ENCODE measurements at places on chromosomes 4 and X.
A peak's percentile ranks its signal among the peaks of the same experiment; 100 is the strongest.

DNA sequence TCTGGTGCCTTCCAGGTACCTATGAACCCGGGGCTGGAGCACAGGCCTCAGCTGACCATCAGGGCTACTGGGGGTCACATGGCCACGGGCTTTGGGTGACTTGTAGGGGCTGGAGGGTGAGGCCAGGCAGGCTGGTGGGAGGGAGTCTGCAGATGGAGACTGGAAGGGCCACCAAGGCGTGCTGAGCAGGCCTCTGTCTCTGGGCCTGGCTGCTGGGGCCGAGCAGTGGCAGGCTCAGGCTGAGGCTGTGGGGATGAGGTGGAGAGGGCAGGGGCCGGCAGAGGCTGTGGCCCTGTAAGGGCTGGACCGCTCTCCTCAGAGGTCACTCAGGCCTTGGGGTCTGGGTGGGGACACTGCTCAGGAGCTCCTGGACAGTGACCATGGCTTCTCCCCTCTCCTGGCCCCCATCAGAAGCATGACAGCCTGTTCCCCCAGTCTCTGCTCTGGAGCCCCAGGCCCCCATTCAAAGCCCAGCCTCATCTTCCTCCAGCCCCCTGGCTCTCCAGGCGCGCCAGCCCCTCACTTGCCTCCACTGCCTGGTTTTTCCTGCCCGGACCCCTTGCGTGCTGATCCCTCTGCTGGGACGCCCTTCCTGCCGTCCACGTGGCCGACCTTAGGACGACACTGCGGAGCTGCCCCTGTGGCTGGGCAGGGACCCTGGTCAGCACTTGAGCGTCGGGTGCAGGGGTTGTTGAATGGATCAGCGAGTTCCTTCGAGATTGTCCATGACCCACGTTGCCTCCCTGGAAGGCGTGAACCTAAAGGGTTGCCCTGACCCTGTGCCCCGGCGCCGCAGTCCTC lies 11.1 kb upstream of the NAT8L start:
- DNase-seq = no peak

DNA sequence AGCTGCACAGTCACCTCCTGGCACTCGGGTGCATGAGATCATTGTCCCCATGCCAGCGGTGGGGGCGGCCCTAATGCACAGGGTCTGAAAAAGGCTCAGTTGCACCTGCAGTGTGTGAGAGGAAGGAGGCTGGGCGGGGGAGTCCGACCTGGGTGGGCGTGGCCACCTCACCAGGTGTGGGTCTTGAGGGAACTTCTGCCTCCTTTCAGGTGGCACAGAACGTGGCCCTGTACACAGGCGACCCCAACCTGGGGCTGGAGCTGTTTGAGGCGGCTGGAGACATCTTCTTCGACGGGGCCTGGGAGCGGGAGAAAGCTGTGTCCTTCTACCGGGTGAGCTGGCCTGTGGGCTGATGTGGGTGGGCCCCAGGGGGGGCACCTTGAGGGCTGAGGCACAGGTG lies 34.3 kb upstream of the HTRA3 start:
- DNase-seq = no peak

DNA sequence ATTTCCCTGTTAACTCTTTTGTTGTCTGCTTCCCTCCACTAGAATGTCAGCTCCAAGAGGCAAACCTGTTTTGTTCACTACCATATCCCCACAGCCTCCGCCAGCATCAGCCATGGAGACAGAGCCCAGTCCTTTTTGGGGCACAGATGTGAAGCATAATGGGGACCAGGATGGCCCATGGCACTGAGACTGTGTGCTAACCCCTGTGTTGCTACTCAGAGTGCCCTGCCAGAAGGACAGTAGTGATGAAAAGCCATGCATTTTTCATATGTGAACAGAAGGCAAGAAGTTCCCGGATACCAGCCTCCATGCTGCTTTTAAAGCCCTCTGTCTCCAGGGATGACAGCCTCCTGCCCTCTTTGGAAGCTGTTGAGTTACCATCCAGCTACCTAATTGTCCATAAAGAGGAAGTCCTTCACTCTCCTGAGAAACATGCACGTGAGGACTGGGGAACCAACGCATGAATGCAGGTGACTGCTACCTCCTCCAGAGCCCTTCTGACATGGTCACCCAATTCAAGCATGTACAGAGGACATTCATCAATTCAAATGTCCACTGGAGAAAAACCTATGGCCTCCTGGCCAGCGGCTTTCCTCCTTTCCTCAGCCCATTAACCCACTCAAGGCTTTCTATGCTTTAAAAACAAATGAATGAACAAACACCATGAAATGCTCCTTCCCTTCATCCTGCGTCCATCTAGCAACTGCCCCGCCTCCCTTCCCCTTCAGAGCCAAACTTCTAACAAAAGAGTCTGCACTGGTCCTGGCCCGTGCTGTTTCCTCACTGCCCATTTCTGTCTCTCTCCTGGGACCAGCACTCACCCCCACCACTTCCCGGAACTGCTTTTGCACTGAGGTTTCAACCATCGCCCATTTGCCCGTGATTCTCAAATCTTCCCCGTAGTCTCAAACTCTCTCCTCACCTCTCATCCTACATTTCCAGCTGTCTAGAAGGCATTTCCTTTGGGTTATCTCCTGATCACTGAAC lies 18.0 kb downstream of the PNMA6F start:
- DNase-seq = no peak

- no peak for DNase-seq
Observed at GRCh38 chr4:15656038-15656470, 897 bp upstream of the FBXL5 start.

DNA sequence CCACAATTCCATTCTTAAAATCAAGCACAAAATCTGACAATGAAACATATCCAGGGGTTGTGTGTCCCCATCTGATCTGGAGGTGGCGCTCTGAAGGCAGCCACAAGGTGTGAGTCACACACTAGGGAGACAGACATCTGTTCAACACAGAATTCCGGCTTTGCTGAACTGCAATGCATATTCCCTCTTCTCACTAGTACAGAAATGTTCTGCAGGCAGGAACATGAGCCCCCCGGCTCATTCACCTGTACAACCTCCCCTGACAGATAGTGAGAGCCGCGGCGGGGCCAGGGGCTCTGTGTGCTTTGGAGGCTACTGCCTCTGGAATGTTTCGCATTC lies 41.9 kb downstream of the WDR1 start:
- no peak for DNase-seq

DNA sequence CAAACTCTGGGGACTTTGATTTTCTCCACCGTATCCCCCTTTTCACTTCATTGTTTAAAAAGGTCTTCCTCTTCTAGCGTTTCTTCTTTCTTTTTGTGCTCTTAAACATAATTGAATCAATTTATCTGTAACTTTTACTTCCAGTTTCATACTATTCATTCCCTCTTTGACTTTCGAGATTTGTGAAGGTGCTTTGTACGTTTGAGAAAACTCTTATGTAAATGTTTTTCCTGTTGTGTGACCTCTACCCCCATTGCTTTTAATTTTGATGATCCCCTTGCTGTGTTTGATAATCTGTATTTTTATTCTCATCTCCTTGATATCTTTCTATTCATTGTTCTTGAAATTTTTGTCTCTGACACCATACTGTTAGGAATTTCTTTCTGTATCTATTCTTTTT lies 4.8 kb downstream of the USP38 start:
- peak; percentile 28 for DNase-seq

DNA sequence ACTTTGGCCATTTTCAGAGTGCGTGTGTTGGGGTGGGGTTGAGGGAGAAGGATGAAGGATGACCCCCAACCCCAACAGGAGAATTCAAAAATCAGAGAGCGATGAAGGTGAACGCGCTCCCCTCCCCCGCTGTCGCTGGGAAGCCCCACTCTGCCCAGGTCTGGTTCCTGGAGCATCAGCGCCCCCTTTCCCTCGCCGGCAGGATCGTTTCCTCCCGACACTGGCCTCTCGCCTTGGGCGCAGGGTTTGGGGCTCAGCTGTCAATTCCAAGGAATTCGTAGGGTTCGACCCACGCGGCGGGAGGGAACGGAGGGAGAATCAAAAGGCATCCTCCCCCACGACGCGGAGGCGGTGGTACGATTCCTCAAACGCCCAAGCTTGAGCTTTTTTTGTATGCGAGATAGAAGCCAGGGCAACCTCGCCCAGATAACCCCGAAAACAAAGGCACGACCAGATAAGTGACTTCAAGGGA lies 1.0 kb upstream of the PDGFRA start:
- peak; percentile 58 for DNase-seq

- DNase-seq = peak; percentile 66
Observed at GRCh38 chrX:79270401-79270800, 96.7 kb downstream of the ITM2A start.

GRCh38 chrX:71664889-71665491 lies 2.4 kb upstream of the LOC101059915 start:
- no peak for DNase-seq

- DNase-seq = no peak
Observed at GRCh38 chrX:26909728-26910127, 553.4 kb downstream of the PPP4R3C start.

GRCh38 chrX:63686878-63687714 lies 97.9 kb downstream of the ARHGEF9 start:
- DNase-seq = peak; percentile 40

GRCh38 chr4:108143515-108143914 lies 25.2 kb downstream of the LEF1 start:
- no peak for DNase-seq

GRCh38 chrX:108438110-108438623 lies at the start of gene COL4A6:
TSS of gene COL4A6 (minus strand) at chrX:108438422. CDS start at chrX:108438196, 226 bp downstream.
- no peak for DNase-seq

GRCh38 chr4:99593781-99594641 lies 19.4 kb downstream of the MTTP start:
- DNase-seq = no peak

DNA sequence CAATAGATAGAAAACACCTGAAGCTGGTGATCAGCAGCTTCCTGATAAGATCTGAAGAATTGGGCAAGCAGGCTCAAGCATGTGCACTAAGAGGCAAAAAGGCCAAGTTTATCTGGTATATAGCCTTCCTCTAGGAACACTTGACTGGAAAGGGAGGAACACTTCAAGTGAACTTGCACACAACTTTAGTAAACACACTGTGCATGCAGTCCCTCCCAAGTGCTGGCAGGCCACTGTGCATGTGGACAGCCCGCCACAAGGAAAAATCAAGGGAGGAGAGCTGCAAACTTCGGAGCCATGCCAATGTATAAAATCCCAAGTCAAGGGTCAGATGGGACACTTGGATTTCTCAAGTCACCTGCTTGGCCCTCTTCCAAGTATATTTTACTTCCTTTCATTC lies 645.8 kb upstream of the NDST4 start:
- DNase-seq = no peak

GRCh38 chr4:139889264-139889663 lies 223.6 kb downstream of the MGST2 start:
- peak; percentile 35 for DNase-seq

- no peak for DNase-seq
Observed at GRCh38 chr4:499567-499966, 557 bp downstream of the PIGG start.

GRCh38 chr4:154332681-154333421 lies 158.7 kb downstream of the DCHS2 start:
- peak; percentile 19 for DNase-seq

- no peak for DNase-seq
Observed at GRCh38 chr4:76441881-76442280, 6.9 kb downstream of the SHROOM3 start.

- DNase-seq = no peak
Observed at GRCh38 chrX:129478516-129478915, 44.8 kb downstream of the SMARCA1 start.

GRCh38 chr4:78864405-78865024 lies 74.7 kb downstream of the PAQR3 start:
- DNase-seq = peak; percentile 77

- no peak for DNase-seq
Observed at GRCh38 chr4:42454755-42455420, 57.6 kb downstream of the SHISA3 start.

- DNase-seq = peak; percentile 61
Observed at GRCh38 chr4:3044870-3045819, 29.2 kb downstream of the HTT-AS start.

- DNase-seq = peak; percentile 89
Observed at GRCh38 chrX:149504915-149505651, at the start of gene IDS. TSS of gene IDS (minus strand) at chrX:149505306. CDS start at chrX:149505137, 169 bp downstream.

- DNase-seq = no peak
Observed at GRCh38 chr4:110914791-110915190, 291.9 kb upstream of the PITX2 start.

DNA sequence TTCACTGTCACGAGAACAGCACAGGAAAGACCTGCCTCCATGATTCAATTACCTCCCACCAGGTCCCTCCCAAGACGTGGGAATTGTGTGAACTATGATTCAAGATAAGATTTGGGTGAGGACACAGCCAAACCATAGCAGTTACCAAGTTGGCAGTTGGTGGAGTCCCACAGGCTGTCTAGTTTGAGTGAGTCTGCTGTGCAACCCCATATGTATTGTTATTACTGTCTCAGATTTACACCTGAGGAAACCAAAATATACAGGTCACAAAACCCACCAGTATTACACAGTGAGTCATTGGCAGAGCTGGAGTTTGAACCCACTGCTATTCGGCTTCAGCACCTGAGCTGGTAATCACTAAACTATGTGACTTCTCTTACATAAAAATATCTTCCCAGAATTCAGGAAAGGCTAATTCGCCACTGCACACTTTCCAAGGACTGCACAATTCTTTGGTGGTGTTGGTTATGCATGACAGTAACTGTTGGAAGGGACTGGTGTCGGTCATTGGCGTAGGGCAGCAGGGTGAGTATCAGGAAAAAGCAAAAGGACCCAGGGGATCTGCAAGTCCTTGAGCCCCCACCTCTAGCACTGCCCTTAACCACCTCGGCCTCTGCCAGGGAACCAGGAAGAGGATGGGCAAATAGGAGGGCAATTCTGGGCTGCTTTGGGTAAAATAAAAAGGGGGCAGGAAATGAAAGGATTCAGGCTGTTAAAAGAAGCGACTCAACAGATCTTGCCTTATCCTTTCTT lies 110.1 kb downstream of the USP46 start:
- no peak for DNase-seq

DNA sequence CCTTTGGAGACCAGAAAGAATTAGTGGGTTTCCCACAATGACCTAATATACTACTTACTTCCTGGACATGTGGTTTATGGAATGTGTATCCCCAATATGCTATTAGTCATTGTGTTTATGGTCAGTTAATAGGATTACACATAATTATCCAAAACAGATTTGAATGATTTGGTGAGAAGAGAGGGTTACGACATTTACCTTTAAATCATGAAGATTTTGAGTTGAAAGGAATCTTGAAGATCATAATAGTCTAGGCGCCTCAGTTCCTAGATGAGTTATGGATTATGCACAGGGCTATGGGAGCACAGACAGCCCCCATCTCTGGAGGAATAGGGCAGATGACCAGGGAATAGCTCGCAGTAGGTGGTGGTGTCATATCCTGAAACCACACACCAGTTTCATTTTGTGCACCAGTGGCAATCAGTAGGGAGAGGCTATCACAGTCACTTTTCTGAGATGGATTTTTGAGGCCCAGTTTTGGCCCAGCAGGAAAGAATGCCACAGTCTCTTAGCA lies 61.3 kb downstream of the SEPTIN11 start:
- DNase-seq = no peak

GRCh38 chrX:78673246-78673645 lies 14.1 kb upstream of the RTL3 start:
- no peak for DNase-seq

GRCh38 chrX:42090395-42090794 lies 167.0 kb upstream of the CASK start:
- DNase-seq = no peak

GRCh38 chr4:147793569-147794313 lies 61.9 kb downstream of the ARHGAP10 start:
- DNase-seq = no peak
